ENCODE measurements at places on chromosomes 5 and 9.
A peak's percentile ranks its signal among the peaks of the same experiment; 100 is the strongest.

DNA sequence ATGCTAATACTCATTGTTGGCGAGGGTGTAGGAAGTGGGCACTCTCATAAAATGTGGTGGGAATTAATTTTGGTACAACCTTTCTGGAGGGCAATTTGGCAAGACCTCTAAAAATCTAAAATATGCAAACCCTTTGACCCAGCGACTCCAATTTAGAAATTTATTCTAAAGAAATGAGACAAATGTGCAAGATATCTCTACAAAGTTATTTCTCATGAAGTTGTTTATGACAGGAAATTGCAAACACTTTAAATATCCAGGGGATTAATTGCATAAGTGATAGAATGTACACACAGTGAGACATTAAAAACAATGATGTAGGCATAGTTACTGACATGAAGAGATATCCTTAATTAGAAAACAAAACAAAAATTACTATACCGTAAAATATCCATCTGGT lies 246.3 kb upstream of the MAP3K1 start:
- no peak for DNase-seq

- no peak for DNase-seq
These were observed 248.3 kb downstream of the CDH18 start for GRCh38 chr5:19739671-19740070.

- peak; percentile 66 for DNase-seq
These were observed 24.3 kb upstream of the ENHO start for GRCh38 chr9:34546834-34547827.

DNA sequence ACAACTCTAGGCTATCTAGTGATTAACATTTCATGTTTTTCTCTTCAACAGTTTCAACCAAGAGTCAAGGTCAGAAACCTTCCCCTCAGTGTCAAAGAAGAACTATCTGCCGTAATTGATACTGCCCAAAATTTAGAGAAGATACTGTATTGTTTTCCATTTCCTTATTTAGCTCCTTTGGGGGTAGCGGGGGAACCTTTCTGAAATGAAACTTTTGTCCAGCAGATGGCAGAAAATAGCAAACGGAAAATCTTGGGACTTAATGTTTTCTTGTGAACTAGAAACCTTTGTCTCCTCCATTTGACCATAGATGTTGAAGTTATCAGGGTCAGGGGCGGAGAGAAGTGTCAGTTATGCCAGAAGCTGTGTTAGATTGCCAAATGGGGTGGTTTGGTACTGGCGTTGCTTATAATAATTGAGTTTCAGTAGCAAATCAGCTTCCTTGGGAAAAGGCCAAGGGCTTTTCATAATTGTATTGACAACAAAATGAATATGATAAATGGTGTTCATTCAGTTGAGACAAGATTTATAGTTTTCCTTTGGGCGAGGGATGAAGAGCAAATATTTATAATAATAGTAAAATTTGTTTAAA lies 101.7 kb upstream of the TLX3 start:
- DNase-seq = peak; percentile 60

GRCh38 chr5:73895471-73895870 lies 269.5 kb downstream of the ARHGEF28 start:
- DNase-seq = no peak

GRCh38 chr9:78566948-78567675 lies 270.2 kb downstream of the PSAT1 start:
- peak; percentile 65 for DNase-seq

DNA sequence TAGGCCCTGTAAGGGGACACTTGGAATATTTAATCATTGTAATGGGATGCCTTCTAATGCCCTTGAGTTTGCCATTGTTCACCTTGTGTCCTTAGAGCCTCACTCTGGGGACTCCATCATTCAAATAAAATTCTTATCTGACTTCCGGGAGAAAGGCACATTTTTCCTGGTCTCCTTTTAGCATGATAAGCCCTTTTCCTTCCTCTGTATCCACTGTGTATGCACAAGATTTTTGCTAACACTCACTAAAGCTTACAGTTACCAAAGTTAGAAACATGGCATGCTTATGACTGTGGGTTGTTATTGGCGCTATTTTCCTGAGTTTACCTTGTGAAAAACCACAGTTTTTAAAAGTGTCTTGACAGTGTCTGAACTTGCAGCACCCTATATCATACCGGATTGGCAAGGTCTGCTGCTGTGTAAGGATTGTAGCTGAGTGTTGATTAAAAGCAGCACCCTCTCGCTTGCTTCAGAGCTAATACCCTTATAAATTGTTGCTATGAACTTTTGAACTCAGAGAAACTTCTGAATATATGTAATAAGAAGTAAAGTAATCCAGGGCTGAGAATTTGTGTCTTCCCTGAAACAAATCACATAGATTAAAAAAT lies 46.4 kb downstream of the SNCAIP start:
- DNase-seq = peak; percentile 16

- DNase-seq = peak; percentile 28
These were observed 115.9 kb downstream of the PIK3R1 start for GRCh38 chr5:68331192-68332079.

- no peak for DNase-seq
These were observed 287.6 kb upstream of the MSX2 start for GRCh38 chr5:174436750-174437149.

DNA sequence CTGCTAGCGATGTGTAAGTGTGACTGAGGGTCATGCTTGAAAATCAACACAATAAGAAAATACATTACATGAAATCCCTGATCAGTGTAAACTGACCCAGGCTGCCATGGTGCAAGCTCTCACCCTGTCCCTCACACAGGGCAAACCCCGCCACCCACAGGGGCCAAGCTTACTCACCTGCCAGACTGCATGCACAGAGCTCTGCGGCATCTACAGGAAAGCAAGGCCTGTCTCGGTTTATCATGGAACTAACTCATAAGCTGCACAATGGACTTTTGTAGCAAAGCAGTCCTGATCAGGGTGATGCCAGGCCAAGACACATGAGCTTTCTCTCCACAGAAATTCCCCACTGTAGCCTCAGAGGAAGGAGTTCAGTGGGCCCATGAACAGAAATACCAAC lies 9.7 kb downstream of the IPPK start:
- no peak for DNase-seq

GRCh38 chr9:85713897-85714296 lies 27.9 kb downstream of the AGTPBP1 start:
- DNase-seq = no peak

GRCh38 chr5:159021136-159021900 lies 78.4 kb downstream of the EBF1 start:
- no peak for DNase-seq

Data from fibroblast of skin of abdomen (primary cell).